ENCODE measurements at places on chromosomes 7 and 10.

DNA sequence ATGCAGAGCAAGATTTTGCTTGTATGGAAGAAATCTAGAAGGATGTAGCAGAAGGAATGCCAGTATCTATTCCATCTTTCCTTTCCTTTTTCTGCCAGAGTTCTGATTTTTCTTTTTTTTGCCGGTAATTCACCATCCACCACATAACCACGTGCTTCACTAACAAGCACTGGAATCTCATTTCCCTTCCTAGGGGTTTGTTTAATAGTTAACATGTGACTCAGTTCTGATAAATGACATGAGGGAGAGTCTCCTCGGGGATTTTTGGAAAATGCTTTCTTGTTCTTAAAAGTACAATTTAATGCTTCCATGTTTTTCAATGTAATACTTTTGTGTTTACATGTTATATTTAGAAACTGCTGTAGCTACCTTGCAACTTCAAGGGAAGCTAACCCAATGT lies 590.2 kb downstream of the SH2D4B start:
- DNase-seq: no peak

GRCh38 chr7:48366096-48366495 lies 194.8 kb downstream of the ABCA13 start:
- DNase-seq: no peak

DNA sequence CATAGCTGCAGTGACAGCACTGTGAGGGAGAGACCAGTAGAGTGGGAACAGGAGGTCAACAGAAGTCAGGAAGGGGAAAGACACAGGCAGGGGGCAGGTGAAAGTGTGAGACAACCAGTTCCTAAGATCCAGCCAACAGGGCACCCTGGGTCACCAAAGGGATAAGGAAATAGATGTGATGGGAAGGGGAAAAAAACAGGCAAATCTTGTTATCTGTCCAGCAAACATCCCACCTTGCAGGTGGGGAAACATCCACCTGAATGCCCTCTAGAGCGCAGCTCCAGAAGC lies 42.5 kb downstream of the DPCD start:
- DNase-seq: no peak

DNA sequence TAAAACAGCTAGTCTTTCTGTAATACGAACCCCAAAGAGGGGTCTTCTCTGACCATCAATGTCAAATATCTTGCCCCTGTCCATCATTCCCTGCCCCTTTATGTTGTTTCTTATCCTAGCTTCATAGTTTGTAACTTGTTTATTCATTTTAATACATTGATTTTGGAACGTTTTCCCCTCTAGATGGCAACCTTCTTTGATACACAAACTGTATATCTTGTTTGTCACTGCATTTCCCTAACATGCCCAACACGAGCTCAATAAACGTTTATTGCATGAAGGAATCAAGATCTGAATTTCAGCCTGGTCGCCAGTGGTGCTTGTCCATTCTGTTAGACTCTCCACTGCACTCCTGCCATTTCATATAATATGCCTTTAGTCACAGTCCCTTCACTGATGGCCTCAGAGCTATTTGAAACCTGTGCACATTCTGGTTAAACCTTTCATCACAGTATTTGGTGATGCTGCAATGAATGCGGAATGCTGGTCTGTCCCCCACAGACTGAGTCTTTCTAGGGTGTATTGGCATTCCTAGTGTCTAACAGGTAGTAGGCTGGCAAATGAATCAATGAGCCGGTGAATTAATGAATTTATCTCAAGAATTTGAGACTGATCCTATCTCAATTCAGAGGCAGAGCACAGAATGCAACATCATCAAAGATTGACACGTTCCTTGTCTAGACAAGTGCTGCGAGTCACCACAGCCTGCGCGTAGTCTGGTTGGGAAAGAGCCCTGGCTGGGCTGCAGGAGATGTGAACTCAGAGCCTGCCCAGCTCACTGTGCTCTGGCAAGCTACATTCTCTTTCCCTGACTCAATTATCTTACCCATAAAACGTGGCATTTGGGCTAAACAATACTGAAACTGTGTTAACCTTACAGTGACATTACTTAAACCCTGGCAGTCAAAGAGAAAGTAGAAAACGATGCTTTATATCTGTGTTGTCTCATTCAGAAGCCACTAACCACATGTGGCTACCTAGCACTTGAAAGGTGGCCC lies 55.2 kb upstream of the FRMD4A start:
- no peak for DNase-seq

DNA sequence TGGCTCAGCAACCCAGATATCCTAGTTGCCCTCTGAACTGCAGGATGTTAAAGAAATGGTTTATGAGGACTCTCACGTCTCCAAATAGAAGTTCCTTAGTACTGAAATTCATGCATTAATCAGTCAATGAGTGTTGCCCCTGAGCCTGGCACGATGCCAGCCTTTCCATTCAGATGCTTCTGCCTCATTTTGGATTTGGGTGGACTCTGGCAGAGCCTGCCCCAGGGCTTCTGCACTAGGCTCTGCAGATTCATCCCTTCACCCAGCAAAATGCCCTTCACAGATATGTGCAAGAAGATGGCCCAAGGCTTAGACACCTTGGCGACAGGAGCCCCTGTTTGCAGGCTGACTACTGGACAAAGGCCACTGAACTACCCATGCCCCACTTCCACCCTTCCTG lies 747.8 kb downstream of the GRID1 start:
- DNase-seq: no peak

DNA sequence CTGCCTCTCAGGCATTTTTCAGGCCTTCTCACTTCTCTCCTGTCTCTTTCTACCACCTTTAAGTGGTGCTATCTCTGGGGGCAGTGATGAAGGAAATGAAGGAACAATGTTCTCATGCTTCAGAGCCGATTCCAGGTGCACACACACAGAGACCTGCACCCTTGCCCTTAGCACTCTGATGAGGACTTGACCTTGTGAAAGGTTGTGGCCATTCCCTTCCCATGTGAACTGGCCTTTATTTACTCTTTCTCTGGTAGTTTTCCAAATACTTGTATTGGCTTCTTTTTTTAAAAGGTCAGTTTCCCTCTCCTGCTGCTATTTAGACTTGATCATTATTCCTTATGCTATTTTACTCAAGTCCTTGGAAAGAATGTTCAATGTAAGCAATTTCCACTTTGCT lies 188.6 kb downstream of the MDFIC start:
- DNase-seq: no peak

- DNase-seq: no peak
Observed at GRCh38 chr7:119026391-119026790, 801.9 kb downstream of the ANKRD7 start.

- DNase-seq: no peak
Observed at GRCh38 chr10:126806498-126806897, 98.7 kb upstream of the DOCK1 start.

GRCh38 chr7:8322667-8323066 lies 60.7 kb upstream of the ICA1 start:
- DNase-seq: no peak

- no peak for DNase-seq
Observed at GRCh38 chr10:96272316-96273280, 1.2 kb upstream of the BLNK start.

DNA sequence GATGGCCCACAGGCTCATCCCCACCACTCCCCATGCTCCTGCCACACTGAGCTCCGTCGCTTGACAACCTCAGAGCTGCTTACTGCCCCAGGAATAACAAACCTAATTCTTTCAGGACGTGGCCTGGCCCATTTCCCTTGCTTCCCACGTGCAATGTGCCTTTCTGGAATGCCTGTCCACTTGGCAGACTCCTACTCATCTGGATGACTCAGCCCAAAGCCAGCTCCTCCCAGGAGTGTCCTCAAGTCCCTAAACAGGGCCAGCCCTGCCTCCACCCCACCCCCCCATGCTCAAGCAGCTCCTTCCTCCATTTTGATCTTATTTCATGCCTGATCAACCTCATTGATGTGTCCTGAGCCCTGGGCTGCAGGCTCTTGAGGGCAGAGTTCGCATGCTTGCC lies 164.9 kb upstream of the RNF32 start:
- DNase-seq: no peak

- DNase-seq: no peak
Observed at GRCh38 chr10:75402486-75403143, 1.1 kb upstream of the ZNF503 start.

- DNase-seq: no peak
Observed at GRCh38 chr7:134774119-134774518, 5.3 kb upstream of the CALD1 start.

- DNase-seq: no peak
Observed at GRCh38 chr10:29820890-29821461, 186.2 kb upstream of the SVIL start.

DNA sequence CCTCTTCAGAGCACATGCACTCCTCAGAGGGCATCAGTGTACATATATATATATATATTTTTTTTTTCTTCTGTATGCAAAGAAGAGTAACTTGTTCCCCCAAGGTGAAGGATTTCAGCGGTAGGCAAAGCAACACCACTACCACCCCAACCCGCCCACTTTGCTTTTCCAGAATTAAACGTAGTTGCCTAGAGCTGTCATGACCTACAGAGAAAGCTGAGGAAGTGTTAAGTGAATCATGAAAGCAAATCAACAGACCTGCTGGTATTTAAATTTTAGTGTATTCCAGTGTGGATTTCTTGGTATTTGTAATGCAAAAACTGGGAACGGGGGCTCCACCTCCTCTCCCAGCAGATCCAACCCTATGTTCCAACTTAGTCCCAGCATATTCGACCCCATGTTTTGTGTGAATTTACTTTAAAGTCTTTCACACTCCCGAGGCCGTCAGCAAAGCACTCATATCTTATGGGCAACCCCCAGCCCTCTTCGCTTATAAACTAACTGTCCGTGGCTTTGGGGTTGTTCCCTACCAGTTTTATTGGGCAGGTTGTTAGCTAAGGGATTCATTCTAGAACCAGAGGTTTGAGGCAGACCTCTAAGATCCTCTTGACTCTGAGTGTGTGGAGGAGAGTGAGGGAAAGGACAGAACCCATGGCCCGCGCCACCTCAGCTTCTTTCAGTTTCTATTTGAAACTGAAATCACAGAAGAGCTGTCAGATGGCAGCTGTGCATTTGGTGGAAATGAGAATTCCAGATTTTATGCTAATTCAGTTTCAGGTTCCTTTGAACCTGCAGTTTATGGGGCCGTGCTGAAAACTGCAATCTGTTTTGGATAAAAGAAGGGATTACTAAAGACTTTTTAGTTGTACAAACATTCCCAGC lies 450.2 kb upstream of the GALNT17 start:
- peak; percentile 30 for DNase-seq

DNA sequence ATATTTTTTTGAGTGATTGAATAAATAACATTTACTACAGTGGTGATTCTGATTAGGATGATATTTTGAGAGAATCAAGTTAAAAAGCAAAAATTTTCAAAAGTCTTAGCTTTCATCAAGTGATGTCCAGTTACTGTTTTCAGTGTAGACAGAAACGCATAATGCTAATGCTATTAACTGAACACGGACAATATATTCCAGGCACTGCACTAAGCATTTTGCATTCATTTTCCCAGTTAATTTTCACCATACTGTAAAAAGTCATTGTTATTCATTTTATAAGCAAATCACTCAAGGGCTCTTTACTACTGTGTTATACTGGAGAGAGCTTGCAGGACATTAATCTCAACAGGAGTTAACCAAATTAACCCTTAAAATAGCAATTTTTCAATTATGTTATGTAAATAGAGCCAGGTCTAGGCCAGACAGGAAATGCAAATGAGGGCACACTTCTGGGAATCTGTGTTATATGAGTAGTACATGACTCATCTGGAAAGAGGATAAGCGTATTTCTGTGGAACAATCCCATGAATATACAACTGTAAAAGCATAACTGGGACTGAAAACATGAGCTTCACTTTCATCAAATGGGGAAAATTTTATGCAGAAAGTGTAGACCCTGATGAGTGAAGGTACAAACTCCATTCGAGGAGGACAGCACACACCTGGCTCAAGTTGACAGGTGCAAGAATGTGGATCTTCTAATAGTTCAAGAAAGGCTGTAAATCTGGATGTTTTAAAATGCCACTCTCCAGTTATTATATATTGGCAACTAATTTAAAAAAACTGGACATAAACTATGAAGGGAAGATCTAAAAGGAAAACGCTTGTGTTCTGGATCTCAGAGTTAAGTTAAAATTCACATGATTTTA lies 75.4 kb downstream of the ANK3 start:
- no peak for DNase-seq

Data from CD4-positive, alpha-beta T cell treated with Interleukin-1 beta for 1 hour (primary cell).